Upper lobe of right lung (tissue), 1 donor: ENCODE measurements at places on chromosomes 5 and 9. TPM values are rescaled to one million over a fixed set of nuclear protein-coding genes. Genes with fewer than 3 reads are reported as not detected.

The PCAT7 gene
- total RNA-seq = 0.35 TPM

The ARL14EPL gene
- total RNA-seq = not detected

The PDE6A gene
- total RNA-seq = 0.09 TPM

The TAF11L5 gene
- total RNA-seq = not detected

The ASS1 gene
- total RNA-seq = 96.0 TPM

The SPATA31E1 gene
- not detected for total RNA-seq

GRCh38 chr5:158050421-158050820 is 191.5 kb upstream of the CLINT1 start:
- peaks cover 8% of the 10 kb centered on the region for H3K27me3 ChIP-seq
- H3K27ac ChIP-seq = no peak overlapping the region

DNA sequence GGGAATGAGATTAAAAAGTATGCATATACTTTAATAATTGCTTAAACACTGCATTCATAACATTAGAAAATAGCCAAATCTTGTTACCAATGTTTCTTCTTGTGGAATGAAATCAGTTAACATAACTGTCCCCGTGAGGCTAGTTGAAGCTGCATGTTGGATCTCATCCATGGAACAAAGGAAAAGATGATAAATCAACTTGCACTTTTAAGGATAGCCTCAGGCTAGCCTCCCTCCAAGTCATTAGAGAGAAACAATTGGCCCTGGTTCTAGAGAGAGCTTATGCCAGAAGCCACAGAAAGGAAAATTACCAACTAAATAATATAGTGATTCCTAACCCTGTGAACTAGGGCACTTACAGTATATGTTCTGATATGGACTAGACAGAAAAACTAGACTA is 66.9 kb downstream of the GRIN3A start:
- no peak overlapping the region for H3K27ac ChIP-seq
- no peaks in the 10 kb centered on the region for H3K27me3 ChIP-seq
- H3K4me1 ChIP-seq = peaks cover 5% of the 10 kb centered on the region
- no peak for DNase-seq
- no peak overlapping the region for H3K4me3 ChIP-seq

DNA sequence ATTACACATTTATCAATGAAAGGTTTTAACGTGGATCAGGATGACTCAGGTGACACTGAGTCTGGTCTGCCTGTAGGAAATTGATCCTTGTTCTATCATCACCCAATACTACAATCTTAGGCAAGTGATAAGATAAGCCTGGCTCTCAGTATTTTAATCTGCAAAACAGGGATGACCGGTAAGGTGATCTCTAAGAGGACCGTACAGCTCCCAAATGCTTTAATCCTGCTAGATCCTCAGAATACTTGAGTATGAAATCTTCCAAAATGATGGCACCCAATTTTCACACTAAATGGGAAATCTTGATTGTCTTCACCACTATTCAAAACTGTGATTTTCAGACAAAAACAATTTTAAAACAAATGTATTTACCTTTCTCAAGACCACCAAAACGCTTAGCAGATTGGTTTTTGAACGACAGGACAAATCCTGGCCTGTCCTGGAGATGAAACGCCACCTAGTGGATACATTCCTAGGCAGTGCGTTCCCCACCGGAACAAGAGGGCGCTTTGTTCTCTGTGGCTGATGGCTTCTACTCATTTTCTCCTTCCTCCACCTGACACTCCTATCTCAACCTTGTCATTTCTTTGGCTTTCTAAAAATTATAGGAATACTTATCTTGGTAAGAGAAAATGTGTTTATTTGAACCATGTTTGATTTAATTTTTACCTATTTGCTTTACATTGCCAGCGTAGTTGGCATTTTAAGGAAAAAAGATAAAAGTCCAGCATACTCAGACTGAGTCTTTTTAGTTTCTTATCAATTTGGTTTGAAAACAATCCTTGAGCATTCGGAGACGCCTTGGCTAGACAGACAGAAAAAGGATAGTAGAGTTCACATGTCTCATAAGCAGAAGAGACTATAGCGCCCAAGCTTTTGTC is 41.2 kb upstream of the VCAN start:
- DNase-seq = no peak
- no peak overlapping the region for H3K27ac ChIP-seq
- H3K36me3 ChIP-seq = no peaks in the 10 kb centered on the region

DNA sequence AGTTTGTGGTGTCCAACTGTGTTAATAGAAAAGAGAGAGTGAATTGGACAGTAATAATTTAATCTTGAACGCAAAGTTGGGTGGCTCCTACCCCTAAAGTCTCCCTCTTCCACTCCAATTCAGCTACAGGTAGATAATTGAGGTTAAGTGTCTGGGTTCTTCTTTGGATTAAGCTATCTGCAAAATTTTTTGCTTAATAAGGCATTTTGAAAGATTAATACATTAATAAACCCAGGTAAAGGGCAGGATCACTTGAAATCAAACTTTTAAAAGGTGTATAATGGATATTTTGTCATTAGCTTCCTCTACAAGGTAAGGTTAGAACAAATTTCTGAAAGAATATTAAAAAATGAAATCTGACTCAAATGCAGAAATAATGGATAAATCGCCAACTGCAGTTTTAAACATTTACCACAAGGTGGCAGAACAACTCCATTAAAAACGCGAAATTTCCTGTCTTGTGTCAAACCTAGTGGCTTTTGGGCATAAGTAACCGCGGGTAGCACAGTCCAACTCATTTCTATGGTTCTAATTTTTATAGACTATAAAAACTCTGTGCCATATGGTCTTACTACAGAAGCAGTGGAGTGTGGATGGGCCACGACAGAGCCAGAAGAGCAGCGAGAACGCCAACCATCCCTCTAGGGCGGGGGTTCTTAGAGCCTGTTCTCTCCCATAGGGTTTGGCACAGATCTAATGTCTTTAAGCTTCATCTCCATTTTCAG is 276.5 kb downstream of the ARHGEF28 start:
- H3K36me3 ChIP-seq = peaks cover 15% of the 10 kb centered on the region
- H3K4me1 ChIP-seq = peaks cover 9% of the 10 kb centered on the region
- H3K27me3 ChIP-seq = no peaks in the 10 kb centered on the region
- DNase-seq = no peak
- no peak overlapping the region for H3K27ac ChIP-seq
- H3K4me3 ChIP-seq = no peak overlapping the region

- no peak overlapping the region for H3K27ac ChIP-seq
- no peaks in the 10 kb centered on the region for H3K36me3 ChIP-seq
- no peaks in the 10 kb centered on the region for H3K27me3 ChIP-seq
- DNase-seq = no peak
Observed at GRCh38 chr5:94168151-94168550, 426.8 kb upstream of the POU5F2 start.

DNA sequence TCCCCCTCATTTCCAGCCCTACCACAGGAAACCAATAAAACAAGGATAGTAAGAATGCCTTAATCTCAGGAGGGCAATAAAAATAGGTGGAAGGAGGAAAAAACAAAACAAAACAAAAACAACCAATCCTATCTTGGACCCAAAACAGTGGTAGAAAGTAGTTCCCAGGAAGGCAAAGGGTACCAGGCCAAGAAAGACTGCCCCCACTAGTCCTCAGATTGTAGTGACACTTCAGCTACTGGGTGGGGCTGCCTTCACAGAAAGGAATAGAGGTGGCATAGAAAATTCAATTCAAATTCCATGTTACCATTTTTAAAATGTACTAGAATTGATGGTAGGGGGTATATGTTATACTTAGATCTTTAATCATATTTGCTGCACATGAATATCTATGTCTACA is 59.3 kb downstream of the DPYSL3 start:
- H3K4me1 ChIP-seq = peaks cover 14% of the 10 kb centered on the region
- H3K4me3 ChIP-seq = no peak overlapping the region
- DNase-seq = no peak
- no peak overlapping the region for H3K27ac ChIP-seq
- no peaks in the 10 kb centered on the region for H3K36me3 ChIP-seq
- H3K27me3 ChIP-seq = peaks cover 9% of the 10 kb centered on the region

DNA sequence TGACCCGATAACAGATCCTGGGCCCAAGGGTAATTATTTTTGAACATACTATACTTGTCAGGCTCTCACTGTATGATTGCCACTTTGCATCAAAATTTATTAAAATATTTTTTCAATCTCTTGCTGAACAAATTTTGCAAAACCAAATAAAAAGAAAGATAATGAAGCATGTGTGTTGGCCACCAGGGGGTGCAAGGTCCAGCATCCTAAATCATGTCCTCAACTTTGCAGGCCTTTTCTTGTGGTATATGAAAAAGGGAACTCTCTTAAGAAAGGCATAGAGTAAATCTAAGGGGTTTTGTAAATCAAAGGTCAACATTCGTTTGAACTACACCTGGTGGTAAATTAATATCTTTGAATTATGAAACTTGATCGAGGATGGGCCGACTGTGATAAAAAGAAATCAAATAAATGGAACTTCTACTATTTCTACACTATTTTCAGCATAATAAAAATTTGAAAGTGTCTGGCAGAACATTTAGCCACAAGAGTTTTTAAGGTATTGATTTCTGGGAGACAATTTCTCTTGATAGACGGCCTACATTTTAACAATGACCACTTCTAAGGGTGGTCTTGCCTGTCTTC is 676.5 kb downstream of the DMRTA1 start:
- H3K27me3 ChIP-seq = no peaks in the 10 kb centered on the region
- no peak overlapping the region for H3K27ac ChIP-seq
- peak; percentile 39 for DNase-seq
- no peak overlapping the region for H3K4me3 ChIP-seq

DNA sequence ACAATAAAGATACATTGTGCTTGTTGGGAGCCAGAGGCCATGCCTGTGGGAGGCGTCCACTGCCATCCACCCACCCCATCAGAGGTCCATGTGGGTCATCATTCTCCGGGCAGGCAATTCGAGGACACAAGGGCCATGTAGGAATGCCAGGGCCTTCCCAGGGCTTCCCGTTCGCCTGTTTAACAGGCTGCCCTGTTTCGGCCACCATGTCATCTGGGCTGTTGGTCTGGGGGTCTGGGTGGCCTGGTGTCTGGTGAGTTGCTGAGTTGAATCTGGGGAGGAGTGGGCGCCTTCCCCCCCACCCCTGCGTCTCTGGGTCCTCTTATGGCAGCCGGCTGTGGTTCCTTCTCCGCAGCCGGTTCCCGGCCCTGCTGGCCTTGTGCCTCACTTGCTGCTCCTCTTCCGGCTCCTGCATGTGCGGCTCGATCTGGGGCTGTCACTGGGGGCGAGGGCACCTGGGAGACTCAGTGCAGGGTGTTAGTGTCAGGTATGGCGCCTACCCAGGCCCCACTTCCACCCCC is 117.4 kb downstream of the WNK2 start:
- H3K27me3 ChIP-seq = no peaks in the 10 kb centered on the region
- no peak overlapping the region for H3K4me3 ChIP-seq
- H3K36me3 ChIP-seq = no peaks in the 10 kb centered on the region
- H3K27ac ChIP-seq = no peak overlapping the region
- no peaks in the 10 kb centered on the region for H3K4me1 ChIP-seq
- DNase-seq = peak; percentile 58

DNA sequence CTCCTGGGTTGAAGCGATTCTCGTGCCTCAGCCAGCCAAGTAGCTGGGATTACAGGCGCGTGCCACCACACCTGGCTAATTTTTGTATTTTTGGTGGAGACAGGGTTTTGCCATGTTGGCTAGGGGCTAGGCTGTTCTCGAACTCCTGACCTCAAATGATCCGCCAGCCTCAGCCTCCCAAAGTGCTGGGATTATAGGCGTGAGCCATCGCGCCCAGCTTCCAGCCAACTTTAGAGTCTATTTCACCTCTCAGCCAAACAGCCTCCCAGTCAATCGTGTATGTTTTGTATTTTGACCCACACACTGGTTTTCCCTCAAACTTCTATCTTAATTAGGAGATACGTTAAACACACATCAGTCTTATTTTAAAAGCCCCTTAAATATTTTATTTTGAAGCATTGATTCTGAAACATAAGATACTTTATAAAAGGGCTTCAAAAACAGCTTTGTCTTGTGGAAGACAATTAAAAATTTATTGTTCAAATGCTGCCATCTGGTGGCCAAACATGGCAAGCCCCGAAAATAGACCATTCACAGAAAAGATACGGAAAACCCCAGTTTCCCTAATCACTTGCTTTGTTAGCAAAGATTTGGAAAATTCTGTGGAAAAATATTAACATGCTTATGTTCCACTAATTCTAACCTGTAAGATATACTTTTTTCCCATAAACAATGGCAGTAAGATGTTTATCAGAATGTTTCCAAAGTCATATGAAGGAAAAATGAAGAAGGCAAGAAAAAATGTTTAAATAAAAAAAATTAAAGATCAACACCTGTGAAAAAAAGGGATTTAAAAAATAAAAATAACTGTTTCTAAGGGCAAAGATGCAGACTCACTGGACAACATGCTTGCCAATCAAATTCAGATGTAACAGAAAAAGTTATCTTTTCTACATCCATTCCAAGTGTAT is 33.1 kb downstream of the APTX start:
- peaks cover 16% of the 10 kb centered on the region for H3K36me3 ChIP-seq
- H3K27me3 ChIP-seq = no peaks in the 10 kb centered on the region
- no peak for DNase-seq
- H3K4me1 ChIP-seq = no peaks in the 10 kb centered on the region
- no peak overlapping the region for H3K4me3 ChIP-seq
- no peak overlapping the region for H3K27ac ChIP-seq

DNA sequence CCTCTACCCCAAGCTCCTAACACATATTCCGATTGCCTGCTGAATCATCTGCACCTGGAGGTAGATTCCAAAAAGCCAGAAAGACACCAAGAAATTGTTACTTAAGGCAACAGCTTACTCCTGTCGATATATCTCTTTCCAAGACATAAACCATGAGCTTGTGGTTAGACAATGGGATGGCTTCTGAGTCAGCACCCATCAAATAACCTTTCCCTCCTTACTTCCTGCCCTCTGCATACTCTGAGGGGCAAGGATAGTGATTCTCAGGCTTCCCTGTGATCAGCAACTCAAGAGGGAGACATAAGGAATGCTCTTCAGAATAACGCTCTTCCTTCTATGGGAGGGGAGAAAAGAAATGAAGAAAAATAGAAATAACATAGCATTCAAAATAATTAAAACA is 70.9 kb downstream of the TMEM215 start:
- H3K27me3 ChIP-seq = no peaks in the 10 kb centered on the region
- no peaks in the 10 kb centered on the region for H3K36me3 ChIP-seq
- no peak overlapping the region for H3K27ac ChIP-seq

GRCh38 chr9:121838746-121839669 is 187.6 kb downstream of the DAB2IP start:
- H3K36me3 ChIP-seq = no peaks in the 10 kb centered on the region
- DNase-seq = peak; percentile 34
- H3K27ac ChIP-seq = no peak overlapping the region
- H3K4me1 ChIP-seq = no peaks in the 10 kb centered on the region
- H3K4me3 ChIP-seq = no peak overlapping the region
- no peaks in the 10 kb centered on the region for H3K27me3 ChIP-seq

DNA sequence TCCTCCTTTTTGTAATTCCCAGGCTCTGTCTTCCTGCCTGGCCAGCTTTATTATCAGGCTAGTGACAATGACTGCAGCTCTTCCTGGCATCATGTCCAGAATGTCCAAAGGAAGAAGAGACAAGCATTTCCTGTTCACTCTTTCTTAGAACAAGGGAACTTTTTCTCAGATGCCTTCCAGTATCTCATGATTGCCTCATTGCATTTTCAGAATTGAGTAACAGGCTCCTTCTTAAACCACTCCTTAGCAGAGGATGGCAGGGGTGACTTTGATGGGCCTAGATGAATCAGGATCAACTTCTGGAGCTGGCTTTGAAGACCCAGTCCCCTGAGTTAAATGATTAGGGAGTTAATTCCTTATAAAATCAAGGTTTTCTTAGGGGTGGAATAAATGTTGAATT is 92.9 kb upstream of the RASGRF2 start:
- H3K27me3 ChIP-seq = no peaks in the 10 kb centered on the region
- no peak overlapping the region for H3K4me3 ChIP-seq
- peaks cover 9% of the 10 kb centered on the region for H3K36me3 ChIP-seq
- DNase-seq = no peak
